ENCODE measurements at places on chromosomes 4 and X. TPM values are rescaled to one million over a fixed set of nuclear protein-coding genes. Genes with fewer than 3 reads are reported as not detected.

Gene TMPRSS11F
- not detected for total RNA-seq

Gene MAGIX
- total RNA-seq: 2.0 TPM

Gene RHOH
- 150 TPM for total RNA-seq

Gene MAGEA12
- not detected for total RNA-seq

Gene LRIT3
- total RNA-seq: 0.15 TPM

Gene OTUD6A
- total RNA-seq: not detected

Gene NHSL2
- 1.2 TPM for total RNA-seq

Gene TBC1D14
- 76.7 TPM for total RNA-seq

Gene KIAA1210
- total RNA-seq: not detected

Gene TMEM154
- 39.4 TPM for total RNA-seq
